Pancreas (tissue), 10 donors: ENCODE measurements at places on chromosomes 7 and 10.

GRCh38 chr10:80167471-80168161, 35.1 kb downstream of the PLAC9 start:
- DNase-seq, result no peak

DNA sequence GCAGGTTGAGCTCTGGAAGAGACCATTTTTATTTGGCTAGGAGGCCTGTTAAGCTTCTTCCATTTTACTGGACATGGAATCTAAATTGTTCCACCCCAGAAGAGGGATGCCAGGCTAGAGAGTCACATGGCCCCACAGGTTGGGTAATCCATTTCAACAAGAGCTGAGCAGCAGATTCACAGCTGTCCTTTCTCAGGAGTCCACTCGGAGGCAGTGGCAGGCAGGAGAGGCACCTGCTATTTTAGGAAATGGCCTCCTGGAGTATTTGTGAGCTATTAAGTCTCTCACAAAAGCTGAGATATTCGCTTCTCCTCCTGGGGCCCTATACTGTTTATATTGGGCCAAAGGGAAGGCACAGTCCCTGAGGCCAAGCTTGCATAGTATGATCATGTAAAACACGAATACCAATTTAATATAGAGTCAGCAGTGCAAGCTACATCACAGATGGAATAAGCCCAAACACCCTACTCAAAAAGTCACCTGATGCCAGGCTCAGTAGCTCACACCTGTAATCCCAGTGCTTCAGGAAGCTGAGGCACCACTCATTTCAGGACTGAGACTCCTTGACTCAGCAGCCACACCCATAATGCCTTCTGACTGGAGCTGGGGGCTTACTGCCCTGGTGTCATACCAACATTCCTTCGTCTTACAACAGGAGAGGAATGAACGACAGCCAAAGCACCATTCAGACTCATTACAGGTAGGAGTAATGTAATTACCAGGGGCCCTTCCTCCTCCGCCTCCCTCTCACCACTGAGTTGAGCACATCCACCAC, 124.1 kb downstream of the LMBR1 start:
- DNase-seq, result no peak

GRCh38 chr10:38605153-38605661, 511.1 kb downstream of the ZNF37A start:
- no peak for DNase-seq

DNA sequence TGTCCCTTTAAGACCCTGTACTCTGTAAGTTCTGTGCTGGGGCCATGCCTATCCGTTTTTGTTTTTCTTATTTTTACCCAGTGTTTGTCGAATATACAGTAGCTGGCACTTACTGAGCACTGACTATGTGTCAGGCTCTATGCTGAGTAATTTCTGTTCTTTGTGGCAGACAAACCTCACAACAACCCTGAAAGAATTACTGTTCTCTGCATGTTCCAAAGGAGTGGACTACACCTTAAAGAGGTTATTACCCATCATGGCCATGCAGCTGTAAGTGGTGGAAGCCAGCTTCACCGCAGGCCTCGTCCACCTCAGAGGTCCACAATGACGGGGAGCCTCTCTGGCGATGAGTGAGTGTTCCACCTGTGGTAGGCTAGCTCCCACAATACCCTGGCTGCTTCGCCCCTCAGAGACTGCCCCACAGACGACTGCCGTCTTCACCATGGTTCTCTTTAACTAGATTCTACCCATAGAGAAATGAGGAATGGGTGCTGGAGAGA, 30.1 kb upstream of the RBM20 start:
- no peak for DNase-seq

DNA sequence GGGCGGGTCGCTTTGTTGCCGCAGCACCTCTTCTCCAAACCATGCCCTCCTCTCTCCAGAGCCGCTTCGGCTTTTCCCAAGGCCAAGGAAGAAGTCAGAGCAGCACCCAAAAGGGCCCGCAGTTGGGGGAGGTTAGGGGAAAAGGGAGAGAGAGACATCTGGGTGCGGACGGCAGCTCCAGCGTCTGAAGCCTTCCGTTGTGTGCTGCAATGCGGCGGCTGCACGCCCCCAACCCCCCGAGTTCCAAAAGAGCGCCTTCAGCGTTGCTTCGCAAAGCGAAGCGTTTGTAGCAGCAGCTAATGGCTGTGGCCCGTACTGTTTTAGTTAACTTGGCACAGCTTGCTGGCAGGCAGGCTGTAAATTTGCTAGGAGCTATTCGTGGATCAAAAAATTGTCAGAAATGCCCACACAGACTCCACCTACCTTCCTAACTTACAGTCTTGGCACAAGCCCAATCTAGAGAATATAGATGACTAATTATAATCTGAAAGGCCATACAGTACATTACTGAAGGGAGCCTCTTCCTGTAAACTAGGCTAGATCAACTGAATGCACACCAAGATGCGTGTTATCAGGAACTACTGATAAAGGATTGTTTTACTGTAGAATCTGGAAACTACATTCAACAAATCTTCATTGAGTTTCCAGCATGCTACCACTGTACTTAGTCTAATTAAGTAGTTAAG, 1.1 kb upstream of the KBTBD2 start:
- peak; percentile 39 for DNase-seq

- no peak for DNase-seq
Measured at GRCh38 chr7:25720427-25720826, 431.6 kb upstream of the NFE2L3 start.

DNA sequence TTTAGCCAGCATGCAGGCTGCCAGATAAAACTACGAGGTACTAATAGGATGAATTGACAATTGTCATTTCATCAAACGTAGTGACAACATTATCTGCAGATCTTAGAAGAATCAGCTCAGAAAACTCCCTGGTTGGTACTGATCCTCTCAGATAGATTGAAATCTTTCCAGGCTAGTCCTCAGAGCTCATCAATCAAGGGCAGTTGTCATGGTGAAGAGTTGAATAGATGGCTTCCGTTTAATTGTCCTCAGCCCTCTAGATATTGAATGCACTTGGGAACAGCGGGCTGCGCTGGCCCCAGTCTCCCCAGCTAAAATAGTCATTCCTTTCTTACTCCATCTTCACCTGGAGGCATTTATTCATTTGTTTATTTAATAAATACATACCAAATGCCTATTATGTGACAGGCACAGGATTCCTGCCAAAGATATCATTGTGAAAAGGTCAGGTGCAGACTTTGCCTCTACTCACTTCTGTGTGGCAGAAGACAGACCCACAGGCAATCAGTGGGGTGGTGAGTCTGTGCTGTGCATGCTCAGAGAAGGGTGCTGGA, 1081.6 kb downstream of the TYW1 start:
- DNase-seq, result no peak
